ENCODE measurements at places on chromosomes 16 and 17.
A peak's percentile ranks its signal among the peaks of the same experiment; 100 is the strongest.

GRCh38 chr17:42365136-42365535 is 23.1 kb downstream of the STAT3 start:
- no peak for DNase-seq

DNA sequence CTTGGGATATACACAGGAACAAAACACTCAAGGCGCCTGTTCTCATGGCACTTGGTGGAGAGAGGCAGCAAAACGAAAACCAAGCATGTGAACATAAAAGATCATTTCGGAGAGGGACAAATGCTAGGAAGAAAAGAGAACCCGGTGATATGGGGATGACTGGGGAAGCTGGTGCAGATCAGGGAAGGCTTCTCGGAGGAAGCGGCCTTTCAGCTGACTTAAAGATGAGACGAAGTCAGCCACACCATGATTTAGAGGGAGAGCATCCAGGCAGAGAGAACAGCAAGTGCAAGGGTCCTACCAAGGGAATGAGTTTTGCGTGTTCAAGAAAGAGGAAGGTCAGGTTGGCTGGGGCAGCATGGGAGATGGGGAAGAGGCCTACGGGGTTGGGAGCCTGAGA is 250.9 kb downstream of the KATNIP start:
- no peak for DNase-seq

- no peak for DNase-seq
These were observed 32.5 kb upstream of the PLCG2 start for GRCh38 chr16:81746566-81746965.

GRCh38 chr16:1323296-1324239 is 9.9 kb upstream of the BAIAP3 start:
- no peak for DNase-seq

- peak; percentile 12 for DNase-seq
These were observed 30.8 kb downstream of the FANCA start for GRCh38 chr16:89785523-89786155.

GRCh38 chr17:1986783-1987451 is 38.2 kb downstream of the RTN4RL1 start:
- DNase-seq, result no peak
